ENCODE measurements at places on chromosomes 16 and 17.

DNA sequence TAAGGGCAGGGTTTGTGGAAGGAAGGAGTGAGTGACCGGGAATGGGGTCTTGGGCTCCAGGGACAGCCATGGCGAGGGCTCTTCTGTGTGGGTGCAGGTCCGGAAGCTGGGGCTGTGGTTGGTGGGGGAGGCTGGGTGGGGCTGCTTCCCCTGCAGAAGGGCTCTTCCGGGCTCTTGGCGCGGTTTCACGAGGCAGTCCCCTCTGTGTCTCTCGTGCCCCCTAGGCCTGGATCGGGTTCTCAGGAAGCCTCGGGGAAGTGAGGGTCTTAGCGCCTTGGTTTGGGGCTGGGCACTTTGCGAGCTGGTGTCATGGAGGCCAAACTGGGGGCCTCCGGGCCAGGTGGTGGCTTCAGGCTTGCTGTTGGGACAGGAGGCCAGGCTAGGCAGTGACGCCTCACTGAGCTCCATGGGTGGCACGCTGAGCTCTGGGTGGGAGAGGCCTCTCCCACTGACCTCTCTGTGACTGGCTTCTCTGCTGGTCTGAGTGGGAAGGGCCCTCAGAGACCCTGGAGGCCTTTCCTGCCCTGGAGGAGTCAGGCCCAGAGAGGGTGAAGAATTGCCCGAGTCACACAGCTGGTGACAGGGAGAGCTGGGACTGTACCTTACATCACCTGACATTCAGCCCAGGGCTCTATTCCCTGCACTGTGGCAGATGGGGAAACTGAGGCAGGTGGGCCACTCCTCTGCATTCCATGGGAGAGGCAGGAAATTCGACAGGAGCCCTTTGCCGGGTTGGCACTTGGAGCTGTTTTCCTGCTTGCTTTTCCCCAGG is 8.2 kb downstream of the ADCY7 start:
- DNase-seq, result no peak

- no peak for DNase-seq
Observed at GRCh38 chr16:79653373-79653891, 52.9 kb upstream of the MAF start.

GRCh38 chr16:1575578-1575977 is 36.3 kb downstream of the IFT140 start:
- no peak for DNase-seq

DNA sequence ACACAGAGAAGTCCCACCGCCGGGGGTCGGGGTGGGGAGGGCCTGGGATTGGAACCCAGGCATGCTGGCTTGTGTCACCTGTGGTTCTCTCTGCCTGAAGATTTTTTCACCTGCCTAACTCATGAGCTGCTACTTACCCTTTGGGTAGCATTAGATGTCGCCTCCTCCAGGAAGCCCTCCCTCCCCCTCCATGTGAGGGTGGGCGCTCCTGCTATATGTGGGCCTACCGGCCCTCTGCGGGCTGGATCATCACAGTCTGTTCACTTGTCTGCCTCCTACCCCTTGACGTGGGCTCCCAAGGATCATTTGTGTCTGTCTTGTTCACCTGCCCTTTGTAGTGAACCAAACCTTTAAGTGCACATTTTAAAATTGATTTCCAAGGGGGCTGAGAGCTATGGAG is 106.8 kb downstream of the SEC14L1 start:
- DNase-seq, result no peak

DNA sequence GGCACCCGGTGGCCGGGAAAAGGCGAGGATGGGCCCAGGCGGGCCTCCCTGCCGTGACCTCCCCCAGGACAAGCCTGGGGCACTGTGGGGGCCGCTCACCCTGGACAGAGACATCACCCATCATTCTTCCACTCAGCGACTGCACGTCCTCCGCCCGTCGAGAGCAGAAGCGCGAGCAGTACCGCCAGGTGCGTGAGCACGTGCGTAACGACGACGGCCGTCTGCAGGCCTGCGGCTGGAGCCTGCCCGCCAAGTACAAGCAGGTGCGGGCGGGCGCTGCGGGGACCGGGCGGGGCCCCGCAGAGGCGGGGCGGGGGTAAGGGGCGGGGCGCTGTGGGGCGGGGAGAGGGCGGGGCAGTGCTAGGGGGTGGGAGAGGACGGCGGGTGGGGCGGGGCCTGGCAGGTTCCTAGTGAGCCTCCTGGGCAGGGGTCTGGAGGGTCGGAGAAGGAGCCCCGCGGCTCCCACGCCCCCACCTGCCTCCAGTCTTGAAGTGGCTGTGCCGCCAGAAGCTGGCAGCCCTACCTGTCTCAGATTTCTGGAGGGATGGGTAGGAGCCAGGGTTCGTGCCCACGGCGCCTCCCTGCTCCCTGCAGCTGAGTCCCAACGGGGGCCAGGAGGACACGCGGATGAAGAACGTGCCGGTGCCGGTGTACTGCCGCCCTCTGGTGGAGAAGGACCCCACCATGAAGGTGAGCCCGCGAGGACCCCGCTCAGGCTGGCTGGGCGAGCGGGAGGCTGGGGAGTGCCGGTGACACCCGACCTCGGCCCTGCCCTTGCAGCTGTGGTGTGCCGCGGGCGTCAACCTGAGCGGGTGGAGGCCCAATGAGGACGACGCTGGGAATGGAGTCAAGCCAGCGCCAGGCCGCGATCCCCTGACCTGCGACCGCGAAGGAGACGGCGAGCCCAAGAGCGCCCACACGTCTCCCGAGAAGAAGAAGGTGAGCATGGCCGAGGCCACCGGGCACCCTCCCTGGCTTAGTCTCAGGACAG is 7.5 kb downstream of the NME3 start:
- no peak for DNase-seq

DNA sequence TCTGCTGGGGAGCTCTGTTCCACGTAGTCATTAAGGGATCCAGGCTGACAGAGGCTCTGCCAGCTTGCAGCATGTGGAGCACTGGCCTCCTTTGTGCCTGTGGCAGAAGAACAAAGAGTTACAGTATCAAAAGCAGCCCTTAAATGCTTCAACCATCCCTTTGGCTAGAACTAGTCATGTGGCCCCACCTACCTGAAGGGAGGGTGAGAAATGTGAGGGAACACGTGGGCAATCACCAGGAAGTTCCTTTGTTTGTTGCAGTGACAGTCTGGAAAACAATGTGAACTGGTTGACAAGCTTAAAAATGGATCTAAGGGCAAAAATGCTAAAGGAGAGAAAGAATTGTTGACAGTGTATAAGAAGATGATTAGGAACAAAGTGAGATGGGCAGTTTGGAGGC is 290.4 kb upstream of the HSBP1 start:
- no peak for DNase-seq

DNA sequence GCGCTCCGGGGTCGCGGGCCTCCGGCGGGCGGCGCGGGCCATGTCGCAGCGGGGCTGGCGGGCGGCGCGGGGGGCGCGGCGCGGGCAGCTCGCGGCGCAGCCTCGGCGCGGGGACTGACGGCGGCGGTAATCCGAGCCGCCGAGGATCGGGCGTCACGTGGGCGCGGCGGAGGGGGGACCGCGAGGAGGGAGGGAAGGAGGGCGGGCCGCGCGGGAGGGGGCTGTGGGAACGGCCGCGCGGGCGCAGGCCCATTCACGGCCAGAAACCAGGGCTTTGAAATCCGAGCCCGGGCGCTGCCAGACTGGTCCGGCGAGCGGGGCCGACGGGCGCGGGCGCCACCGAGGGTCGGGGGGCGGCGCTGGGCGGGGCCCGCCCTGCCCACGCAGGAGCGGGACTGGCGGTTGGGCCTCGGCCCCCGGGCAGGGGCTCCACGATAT is at the start of gene MTSS2:
TSS of gene MTSS2 (minus strand) at position 116 of the 438 bp plus-strand sequence. CDS start 262 bp downstream, outside the sequence.
- no peak for DNase-seq

- no peak for DNase-seq
Observed at GRCh38 chr16:50866806-50867205, 124.9 kb downstream of the CYLD start.

GRCh38 chr17:68085771-68086381 is 50.3 kb downstream of the KPNA2 start:
- DNase-seq, result no peak

- no peak for DNase-seq
Observed at GRCh38 chr17:60959011-60959410, 281.4 kb downstream of the BCAS3 start.

All from NCI-H2081 treated with DMSO at 0.1 percent for 48 hours (cell line).